ENCODE measurements at places on chromosomes 3 and 15. TPM values are rescaled to one million over a fixed set of nuclear protein-coding genes. Genes with fewer than 3 reads are reported as not detected.

GOLGA6L4 gene
- 2.2 TPM for polyA plus RNA-seq

LRRC2 gene
- 54.6 TPM for polyA plus RNA-seq

UCN2 gene
- 0.15 TPM for polyA plus RNA-seq

ZNF620 gene
- 2.5 TPM for polyA plus RNA-seq

PRR20G gene
- not detected for polyA plus RNA-seq

LRRC15 gene
- polyA plus RNA-seq, result 0.12 TPM

Data from heart left ventricle (tissue), 16 donors.